Activated naive CD8-positive, alpha-beta T cell treated with anti-CD3 and anti-CD28 coated beads, Interleukin-2, amount 50 U/mL, for 24 hours (primary cell): ENCODE measurements at places on chromosomes 3 and 15.

DNA sequence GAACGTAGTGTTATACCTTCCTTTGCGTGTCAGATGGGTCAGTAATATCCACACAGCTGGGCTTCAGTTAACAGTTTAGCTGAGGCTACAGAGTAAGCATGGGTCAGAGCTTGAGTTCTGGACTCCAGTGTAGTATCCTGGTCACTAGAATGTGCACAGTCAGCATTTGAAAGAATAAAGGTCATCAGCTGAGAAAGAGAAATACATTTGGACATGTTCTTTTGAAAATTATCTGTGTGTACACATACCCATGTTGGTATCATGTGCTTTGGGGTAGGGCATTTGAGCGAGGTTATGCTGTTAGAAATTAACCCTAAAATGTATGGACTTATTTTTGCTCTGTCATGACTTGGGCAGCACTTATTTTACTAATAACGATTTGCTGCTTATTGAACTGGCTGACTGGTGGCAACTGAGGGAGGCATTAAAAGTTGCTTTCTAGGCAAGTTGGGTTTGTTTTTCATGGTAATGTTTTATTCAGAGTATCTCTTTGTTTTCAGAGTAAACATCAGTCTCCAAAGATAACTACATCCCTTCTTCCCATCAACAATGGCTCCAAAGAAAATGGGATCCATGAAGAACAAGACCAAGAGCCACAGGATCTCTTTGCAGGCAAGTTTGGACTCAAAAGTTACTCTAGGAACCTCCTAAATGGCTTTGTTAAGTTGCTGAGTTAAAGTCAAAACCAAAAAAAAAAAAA lies 16.4 kb downstream of the SNX1 start:
- no peak for DNase-seq

- no peak for DNase-seq
These were observed 158.8 kb downstream of the SSR3 start for GRCh38 chr3:156395961-156396710.

- no peak for DNase-seq
These were observed 16.2 kb downstream of the PLA1A start for GRCh38 chr3:119613872-119614271.

DNA sequence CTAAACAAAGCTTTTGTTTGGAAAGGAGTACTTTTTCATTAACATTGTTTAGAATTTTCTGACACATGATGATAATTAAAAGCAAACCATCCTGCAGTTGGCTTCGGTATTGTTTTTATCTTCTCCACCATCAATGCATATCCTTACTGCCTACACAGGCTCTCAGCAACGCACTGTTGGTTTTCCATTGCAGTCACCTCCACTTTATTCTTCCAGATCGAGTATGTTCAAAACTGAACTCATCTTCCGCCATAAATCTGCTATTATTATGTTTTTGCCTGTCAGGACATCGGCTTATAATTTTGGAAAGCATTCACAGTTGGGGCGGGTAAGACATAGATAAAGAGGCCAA lies 589 bp upstream of the SENP5 start:
- DNase-seq, result no peak

GRCh38 chr3:32181365-32181764 lies 57.1 kb upstream of the CMTM8 start:
- no peak for DNase-seq

DNA sequence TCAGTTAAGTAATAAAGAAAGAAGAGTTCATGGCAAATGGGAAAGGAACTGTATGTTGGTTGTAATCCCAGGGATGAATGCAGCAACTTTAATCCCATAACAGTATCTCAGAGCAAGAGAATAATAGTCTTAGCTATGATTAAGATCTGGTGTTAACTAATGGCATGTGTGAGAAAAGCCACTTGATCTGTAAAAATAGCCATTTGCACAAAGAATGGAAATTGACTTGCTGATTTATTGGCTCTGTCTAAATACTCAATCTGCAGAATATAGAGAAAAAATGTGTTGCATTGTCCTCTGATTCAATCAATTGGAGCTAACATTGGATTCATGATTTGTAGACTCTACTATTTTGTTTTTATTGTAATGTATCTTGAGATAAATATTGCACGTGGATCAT lies 987.0 kb downstream of the NSUN3 start:
- no peak for DNase-seq

GRCh38 chr15:89090791-89091626 lies 2.8 kb downstream of the ABHD2 start:
- DNase-seq, result peak; percentile 50

- DNase-seq, result peak; percentile 47
These were observed 1.4 kb upstream of the IL17RC start for GRCh38 chr3:9915254-9916141.

DNA sequence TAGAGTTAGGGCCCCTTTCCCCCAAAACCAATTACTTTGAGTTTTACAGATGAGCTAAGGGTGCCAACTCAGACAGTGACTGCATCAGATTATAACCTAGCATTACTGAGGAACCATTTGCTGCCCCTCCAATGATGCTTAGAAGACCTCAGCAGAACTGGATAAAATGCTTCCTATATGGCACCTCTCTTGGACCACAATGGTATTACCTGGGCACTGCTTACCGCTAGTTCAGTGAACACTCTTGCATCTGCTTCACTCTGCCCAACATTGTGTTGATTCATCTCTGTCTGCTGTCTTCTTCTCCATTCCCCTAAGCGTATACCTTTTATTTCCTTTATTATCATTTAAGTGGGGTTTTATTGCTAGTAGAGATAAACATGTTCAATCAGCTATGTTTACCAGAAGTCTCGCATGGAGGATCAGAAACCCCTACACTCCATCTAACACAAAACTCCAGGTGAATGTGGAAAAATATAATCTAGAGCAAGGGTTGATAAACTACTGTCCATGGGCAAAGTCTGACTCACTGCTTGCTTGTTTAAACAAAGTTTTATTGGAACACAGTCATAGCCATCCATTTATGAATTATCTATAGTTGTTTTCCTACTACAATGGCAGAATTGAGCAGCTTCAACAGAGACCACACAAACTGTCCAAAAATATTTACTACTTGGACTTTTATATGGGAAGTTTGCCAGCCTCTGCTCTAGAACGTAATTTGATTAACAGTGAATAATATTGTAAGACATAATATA lies 100.2 kb upstream of the PTX3 start:
- DNase-seq, result no peak

GRCh38 chr3:49747792-49748480 lies 24.2 kb upstream of the GMPPB start:
- no peak for DNase-seq

- DNase-seq, result no peak
These were observed 265.8 kb downstream of the TAFA4 start for GRCh38 chr3:68666429-68667136.

GRCh38 chr3:69110941-69111546 lies 11.4 kb downstream of the LMOD3 start:
- DNase-seq, result no peak

DNA sequence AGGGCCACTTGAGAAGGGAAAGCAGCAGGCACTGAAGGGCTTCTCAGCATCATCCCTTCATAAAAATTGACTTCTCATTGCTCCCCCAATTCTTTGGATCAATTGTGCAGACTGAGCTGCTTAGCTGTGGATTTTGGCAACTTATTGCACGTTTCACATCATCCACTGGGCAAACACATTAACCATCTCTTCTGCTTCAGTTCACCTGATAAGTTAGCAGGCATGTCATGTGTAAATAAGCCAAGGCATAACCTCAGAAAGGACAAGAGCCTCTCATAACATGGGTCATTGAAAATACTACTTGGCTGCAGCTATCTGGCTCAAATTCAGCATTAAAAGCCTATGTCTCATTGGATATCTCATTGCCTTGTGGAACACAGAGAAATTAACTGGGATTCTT lies 366.5 kb downstream of the LRRC3B start:
- DNase-seq, result no peak

GRCh38 chr15:39589815-39590644 lies 9.2 kb downstream of the THBS1 start:
- DNase-seq, result no peak

DNA sequence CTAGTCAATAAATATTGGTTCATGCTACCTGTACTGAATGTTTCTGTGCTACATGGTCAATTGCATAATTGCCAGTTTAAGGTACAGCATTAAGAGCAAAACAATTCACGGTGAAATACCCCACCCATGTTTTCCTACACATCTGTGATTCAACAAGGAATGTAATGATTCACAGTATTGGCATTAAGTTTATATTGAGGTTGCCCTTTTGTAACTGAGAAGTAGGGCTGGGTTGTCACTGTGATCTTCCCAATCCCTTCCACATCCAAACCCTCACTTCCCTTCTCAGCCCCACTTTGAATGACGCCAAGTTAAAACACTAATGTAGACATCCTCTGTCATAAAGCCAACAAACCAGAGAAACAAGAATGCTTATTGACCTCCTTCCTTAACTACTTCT lies 112.0 kb upstream of the TJP1 start:
- DNase-seq, result no peak

- DNase-seq, result no peak
These were observed 4.9 kb downstream of the SLC12A6 start for GRCh38 chr15:34332553-34333120.

GRCh38 chr15:65948383-65948782 lies 79.1 kb downstream of the RAB11A start:
- no peak for DNase-seq

GRCh38 chr3:139238281-139239030 lies 105.4 kb upstream of the MRPS22 start:
- no peak for DNase-seq

DNA sequence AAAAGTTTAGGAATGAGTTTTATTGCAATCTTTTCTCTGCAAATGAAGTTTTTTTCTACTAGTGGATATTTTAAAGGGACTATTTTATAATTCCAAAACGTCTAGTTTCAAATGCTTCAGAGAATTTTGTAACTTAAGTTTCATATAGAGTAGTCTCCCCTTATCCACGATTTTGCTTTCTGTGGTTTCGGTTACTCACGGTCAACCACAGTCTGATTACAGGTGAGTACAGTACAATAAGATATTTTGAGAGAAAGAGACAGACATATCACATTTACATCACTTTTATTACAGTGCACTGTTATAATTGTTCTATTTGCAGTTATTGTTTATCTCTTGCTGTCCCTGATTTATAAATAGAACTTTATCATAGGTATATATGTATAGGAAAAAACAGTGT lies 7.4 kb upstream of the EOGT start:
- no peak for DNase-seq

DNA sequence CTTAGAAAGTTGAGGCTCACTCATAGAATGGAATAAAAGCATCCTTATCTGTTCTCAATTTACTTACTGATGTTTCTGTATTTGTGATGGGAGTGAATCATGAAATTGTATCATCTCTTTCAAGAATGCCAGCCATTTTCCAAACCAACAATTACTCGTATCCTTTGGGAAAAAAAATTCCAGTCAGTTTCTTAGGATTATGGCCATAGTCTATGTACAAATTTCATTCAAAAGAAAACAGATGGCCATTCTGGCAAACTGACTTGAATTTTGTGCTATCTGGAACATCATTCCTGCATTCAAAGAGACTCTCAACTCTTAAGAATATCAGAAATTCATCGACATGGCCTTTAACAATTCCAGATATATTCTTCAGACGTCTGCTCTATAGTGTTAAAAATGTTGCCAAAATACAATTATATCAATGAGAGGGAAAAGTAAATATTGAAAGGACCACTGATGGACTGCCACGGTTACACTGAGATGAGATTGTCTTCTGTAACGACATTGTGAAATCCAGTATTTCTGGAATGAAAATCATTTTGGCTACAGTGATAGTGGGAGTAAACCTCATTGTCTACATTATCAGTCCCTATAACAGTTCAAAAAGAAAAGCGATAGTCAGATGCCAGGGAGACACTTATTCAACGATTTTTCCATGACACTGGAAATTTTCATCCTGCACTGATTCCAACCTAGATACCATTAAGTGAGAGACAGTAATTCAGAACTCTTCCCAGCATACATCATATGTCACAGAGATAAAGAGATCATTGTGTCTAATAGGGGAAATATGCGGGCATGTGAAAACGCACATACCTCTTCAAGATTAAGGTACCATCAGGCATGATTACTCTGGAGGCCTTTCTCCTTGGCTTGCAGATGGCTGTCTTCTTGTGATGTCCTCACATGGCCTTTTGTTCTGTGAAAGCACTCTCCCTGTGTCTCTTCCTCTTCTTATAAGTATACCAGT lies 953.8 kb upstream of the ALCAM start:
- no peak for DNase-seq

DNA sequence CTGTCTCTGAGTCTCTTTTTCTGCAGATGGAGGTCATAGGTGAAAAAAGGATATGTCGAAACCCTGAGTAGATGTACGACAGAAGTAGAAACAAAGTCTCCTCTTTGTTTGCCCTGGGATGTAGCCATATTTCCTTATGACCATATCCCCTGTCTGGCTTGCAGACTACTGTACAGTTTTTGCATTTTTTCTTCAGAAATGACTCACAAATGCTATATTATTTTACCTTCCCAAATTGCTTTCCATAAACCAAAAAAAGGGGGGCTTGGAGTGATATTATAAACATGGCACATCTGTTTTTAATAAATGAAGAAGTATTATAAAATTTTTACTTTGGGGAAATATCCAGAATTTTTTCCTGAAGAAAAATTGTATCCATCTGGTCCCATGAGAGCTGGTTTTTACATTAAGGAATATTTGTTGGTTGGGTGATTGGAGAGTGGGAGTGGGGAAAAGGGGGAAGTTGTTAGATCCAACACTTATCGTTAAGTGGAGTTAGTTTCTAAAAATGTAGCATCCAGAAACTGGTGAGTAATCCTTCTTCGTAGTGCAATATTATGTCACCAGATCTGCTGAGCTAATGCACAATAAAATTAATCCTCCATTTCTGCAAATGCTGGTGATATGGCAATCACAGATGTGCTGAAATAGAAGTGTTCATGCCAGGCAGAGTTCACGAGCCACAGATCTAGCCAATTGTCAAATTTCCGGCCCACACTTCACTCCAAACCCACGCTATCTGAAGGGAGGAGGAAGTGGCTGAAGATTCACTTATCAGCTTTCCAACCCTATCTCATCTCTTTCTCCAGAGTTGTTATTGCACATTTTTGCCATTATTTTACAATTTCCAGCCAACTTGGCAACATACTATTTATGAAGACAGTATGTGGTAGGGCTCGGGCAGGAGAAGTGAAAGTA lies 313.6 kb upstream of the ATP11B start:
- DNase-seq, result no peak

GRCh38 chr3:119311081-119311925 lies 17.1 kb downstream of the ARHGAP31 start:
- no peak for DNase-seq

DNA sequence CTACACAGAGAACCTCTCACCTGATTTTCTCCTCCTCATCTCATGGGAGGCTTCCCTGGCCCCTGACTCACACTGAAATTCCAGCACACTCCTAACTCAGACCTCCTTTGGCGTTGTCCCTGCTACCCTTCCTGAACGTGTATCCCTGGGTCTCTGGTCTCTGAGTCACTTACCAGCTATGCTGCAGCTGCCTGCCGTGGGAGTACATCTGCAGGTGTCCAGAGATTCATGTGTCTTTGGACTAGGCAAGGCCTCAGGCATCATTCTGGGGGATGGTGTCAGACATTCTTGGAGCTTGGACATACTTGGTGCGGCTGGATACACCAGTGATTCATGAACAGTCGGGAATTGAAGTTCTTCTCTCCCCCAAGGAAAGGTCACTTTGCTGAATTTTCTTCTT lies 148.8 kb upstream of the TRIM42 start:
- no peak for DNase-seq
